ENCODE measurements at places on chromosomes 16 and 17. TPM values are rescaled to one million over a fixed set of nuclear protein-coding genes. Genes with fewer than 3 reads are reported as not detected.
A peak's percentile ranks its signal among the peaks of the same experiment; 100 is the strongest.

- DNase-seq = no peak
Measured at GRCh38 chr16:70410734-70411133, 28.2 kb downstream of the ST3GAL2 start.

DNA sequence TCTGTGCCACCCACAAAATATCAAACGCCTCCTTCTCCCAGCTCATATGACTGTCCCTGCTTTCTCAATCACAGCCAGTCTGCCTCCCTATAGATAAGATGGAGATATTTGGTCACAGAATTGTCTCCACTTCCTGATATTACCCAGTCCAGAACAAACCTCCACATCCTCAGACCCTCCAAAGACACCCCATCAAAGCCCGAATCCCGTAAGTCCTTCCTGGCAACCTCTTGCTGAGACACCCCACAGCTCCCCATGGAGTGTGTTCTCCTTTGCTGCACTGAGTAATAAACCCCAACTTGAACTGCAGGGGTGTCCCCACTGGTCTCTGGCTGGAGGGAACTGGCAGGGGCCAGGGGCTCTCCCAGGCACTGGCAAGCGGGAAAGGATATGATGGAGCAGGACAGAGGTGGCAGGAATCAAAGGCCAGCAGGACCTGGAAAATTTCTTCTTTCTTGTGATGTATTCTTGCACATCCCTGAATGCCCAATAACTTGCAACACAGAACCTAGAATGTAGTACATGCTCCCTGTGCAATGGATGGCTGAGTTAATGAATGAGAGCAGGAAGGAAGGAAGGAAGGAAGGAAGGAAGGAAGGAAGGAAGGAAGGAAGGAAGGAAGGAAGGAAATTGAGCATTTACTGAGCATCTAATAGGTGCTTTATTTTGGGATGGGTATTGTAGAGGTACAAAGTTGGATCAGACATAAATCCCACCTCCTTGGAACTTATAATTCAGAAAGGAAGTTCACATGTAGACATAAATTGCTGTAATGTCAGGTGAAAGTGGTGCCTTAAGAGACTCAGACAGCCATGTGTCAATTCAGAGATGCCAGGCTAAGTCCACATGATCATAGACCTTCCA, 13.9 kb downstream of the TMEM114 start:
- no peak for DNase-seq

DNA sequence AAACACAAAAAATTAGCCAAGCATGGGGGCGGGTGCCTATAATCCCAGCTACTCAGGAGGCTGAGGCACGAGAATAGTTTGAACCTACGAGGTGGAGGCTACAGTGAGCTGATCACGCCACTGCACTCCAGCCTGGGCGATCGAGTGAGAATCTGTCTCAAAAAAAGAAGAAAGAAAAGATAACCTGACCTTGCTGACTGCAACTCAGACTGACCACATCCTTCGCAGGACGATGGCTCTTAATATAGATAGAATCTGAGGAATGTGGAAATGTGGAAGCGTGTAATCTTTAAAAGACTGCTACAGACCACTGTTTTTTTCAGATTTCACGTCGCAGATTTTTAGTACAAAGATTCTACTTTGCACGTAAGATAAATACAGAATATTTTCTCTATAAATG, 37.8 kb downstream of the KLHDC4 start:
- no peak for DNase-seq

DNA sequence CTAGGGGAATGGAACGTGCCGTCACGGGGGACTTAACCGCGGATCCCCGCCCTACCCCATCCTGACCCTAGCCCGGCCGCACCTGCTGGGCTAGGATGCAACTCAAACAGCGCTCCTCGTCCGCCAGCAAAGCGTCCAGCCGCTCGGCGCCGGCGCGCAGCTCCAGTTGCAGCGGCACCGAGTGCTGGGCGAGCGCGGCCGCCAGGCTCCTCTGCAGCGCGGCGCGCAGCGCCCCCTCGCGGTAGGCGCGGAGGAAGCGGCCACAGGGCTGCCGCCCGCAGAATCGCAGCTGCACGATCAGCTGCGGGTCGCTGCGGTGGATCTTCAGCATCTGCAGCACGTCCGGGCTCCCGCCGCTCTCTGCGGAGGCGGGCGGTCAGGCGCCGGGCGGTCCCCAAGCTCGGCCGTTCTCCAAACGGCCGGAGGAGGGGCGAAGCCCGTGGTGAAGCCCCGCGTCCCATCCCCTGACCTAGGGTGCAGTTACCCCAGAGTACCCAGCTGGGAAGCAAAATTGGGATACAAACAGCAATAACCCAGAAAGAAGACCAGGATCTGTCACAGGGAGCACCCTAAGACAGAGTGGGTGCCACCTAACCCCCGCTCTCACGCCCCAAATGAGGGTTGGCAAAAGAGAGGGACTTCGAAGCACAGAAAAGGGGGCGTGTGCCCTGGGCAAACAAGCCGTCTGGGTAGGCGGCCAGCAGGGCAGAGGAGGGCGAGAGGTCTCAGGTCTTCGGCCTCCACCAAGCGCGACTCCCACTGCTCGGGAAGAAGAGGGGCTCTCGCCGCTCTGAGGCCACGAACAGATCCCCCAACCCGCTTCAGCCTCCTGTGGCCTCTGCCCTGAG, 4.2 kb downstream of the TRADD start:
- DNase-seq = peak; percentile 73

GRCh38 chr17:67044940-67045339, 586 bp downstream of the CACNG1 start:
- no peak for DNase-seq

The FZD2 gene
- 0.11 TPM for total RNA-seq

GRCh38 chr17:12631076-12631475, 34.6 kb upstream of the MYOCD start:
- no peak for DNase-seq

- no peak for DNase-seq
Measured at GRCh38 chr16:87845807-87846619, 23.3 kb downstream of the SLC7A5 start.

GRCh38 chr16:86611525-86611855, 33.1 kb downstream of the FOXL1 start:
- no peak for DNase-seq

The TCAP gene
- total RNA-seq = 1.6 TPM

The CCL22 gene
- total RNA-seq = 49.5 TPM

GRCh38 chr17:64410750-64411490, 20.3 kb upstream of the PECAM1 start:
- DNase-seq = no peak

GRCh38 chr16:31107465-31107867, 720 bp upstream of the BCKDK start:
- no peak for DNase-seq

DNA sequence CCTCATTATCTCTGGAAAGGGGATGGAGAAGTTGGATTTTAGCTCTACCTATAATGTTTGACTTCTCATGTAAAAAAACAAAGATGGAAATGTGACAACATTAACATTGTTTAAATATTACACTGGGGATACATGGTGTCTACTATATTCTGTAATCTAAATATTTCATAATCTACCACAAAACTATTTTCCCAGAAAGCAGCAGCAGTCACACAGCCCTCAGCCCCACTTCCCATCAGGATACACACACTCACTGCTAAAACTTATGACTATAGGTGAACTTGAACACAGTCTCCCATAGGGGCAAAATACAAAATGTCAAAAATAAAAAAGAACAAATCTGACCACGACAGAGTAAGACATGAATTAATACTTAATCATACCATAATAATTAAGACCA, 95.7 kb downstream of the KANSL1 start:
- no peak for DNase-seq

- DNase-seq = peak; percentile 21
Measured at GRCh38 chr16:69930117-69930776, 20.9 kb upstream of the CLEC18A start.

- DNase-seq = no peak
Measured at GRCh38 chr17:59357929-59358328, 26.5 kb downstream of the YPEL2 start.

The ITFG1 gene
- total RNA-seq = 24.9 TPM

DNA sequence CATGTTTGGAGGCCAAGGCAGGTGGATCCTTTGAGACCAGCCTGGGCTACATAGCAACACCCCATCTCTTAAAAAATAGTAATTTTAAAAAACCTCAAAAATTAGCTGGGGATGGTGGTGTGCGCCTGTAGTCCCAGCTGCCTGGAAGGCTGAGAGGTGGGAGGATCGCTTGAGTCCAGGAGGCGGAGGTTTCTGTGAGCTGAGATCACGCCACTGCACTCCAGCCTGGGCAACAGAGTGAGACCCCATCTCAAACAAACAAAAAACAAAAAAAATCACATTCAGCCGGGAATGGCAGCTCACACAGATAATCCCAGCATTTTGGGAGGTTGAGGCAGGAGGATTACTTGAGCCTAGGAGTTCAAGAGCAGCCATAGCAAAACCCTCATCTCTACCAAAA, 16.4 kb upstream of the YWHAE start:
- DNase-seq = no peak

- no peak for DNase-seq
Measured at GRCh38 chr16:74216319-74216718, 80.3 kb upstream of the PSMD7 start.

The NPIPA7 gene
- total RNA-seq = 6.9 TPM

The MT1H gene
- total RNA-seq = 4.8 TPM

DNA sequence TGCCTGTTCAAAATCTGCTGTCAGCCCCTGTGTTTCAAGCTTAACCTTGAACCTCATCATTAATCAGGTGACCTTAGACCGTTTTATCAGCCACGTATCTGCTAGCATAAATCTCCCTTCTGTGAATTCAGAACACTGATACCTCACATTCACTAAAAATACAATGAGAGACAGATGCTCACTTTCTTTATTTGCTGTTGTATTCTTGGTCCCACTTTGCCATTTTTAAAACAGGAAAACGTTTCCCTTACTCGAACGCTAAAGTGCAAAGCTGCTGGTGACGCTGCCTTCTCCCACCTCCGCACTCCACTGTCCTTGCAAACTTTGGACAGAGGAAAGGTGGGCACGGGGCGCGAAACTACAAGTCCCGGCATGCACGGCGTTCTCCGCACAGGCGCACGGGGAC, 220 bp upstream of the ARHGAP44 start:
- DNase-seq = no peak

The USB1 gene
- total RNA-seq = 66.6 TPM

- DNase-seq = no peak
Measured at GRCh38 chr17:38797828-38798227, 1.5 kb downstream of the PIP4K2B start.

- no peak for DNase-seq
Measured at GRCh38 chr17:50207792-50208567, 6.5 kb upstream of the COL1A1 start.

DNA sequence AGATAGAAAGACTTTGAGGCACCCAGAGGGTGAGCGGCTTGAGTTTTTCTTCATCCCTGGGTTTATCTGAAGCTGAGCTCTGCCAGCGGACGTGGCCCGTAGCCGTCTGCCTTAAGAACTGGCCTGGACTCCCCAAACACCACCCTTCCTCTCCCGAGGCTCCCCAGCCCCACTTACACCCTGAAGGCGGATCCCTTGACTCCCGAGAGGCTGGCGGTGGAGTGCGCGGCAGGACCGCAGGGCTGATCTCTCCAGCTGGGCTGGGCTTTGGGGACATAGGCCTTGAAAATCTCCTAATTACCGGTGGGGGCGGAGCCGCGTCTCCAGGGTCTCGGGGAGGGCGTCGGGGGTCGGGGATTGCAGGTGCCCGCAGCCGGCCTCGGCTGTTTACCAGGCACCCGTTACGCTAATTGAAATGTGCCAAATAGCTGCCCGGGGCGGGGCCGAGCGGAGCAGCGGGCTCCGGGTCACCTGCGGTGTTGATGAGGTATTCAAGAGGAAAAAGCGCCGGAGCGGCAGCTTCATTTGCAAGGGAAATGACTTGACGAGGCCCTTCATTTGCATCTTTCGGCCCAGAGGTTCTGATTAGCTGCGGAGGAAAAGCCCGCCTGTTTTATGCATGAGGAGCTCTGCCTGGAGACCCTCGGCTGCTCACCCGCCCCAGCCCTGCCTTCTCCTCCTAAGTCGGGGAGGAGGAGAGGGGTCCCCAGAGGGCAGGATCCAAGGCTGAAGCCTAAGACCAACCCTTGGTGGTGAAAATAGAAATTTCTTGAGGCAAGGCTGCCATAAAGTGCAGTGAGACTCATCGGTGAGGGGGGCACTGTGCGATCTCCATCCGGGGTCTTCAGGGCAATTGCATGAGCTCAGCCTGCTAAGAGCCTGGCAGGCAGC, 100.7 kb downstream of the MGAT5B start:
- DNase-seq = peak; percentile 64

DNA sequence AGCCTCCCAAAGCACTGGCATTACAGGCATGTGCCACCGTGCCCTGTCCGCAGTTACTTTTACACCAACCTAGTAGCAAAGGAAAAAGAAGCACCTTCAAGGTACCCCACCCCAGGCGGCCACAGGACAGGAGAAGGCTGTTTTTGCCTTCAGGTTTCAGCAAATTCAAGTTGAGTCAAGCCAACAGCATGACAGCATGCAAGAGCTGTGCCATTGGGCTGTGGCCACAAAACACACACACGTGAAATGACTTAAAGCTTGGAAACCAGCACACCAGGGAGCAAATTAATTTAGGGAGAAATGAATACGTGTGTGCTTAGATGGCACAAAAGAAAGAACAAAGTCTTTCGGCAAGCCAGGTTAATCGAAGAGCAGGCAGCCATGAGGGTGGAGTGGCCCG, 39.7 kb downstream of the ERCC4 start:
- no peak for DNase-seq

The NFATC2IP gene
- 75.1 TPM for total RNA-seq

GRCh38 chr16:88382491-88383400, at the start of gene ZNF469:
ZNF469 (plus strand) TSS chr16:88382959; CDS start chr16:88427471, 44,512 bp downstream.
- DNase-seq = no peak
